ENCODE measurements at places on chromosomes 4 and X.

DNA sequence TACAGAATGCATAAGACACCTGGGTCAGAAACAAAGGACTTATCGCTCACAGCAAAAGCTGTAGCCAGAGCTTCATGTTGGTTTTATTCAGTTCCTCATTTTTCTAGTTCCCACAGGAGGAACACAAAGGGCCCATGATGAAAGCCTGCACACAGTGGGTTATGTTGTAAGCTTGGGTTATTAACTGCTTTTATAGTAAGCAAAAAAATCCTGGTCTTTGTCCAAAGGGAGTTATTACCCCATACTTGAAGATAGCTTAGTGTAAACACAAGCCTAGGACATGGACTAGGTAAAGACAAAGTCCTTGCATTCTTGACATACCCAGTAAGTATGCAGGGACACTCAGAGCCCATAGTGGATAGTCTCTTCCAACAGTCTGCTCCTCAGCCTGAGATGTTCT, 11.7 kb downstream of the BBS12 start:
- no peak for DNase-seq

GRCh38 chrX:9362363-9362928, 102.4 kb upstream of the TBL1X start:
- DNase-seq, result no peak

DNA sequence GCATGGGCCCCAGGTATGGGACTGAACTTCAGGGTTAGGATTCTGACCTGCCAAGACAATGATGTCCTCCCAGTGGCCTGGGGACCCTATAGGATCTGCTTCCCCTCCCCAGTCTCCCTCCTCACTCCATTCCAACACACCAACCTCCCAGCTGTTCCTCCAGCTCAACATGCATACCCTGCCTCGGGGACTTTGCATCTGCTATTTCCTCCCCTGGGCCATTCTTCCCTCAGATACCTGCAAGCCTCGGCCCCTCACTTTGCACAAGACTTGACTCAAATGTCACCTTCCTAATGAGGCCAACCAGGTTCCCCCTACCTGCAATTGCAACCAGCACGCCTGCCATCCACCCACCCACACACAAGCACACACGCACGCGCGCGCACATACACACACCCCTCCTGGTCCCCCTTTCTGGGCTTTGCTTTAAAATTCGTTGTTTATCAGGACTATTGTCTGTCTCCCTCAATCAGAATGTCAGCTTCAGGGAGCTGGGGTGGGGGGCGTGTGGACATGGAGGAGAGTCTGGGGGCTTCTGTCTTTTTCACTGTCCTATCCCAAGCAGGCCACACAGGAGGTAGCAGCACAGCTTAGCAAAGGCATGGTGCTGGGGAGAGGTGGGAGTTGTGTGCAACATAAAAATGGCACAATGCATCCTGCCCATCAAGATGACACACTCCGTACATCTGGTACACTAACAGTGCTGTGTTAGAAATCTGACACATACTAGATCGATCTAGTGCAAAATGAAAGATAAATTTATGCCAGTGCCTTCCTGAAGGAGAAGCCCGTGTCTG, 20.6 kb upstream of the PPP2R2C start:
- DNase-seq, result no peak

GRCh38 chr4:138279286-138279685, 37.1 kb upstream of the SLC7A11 start:
- no peak for DNase-seq

Data from ovary (tissue), 10 donors.